ENCODE measurements at places on chromosomes 7 and 10.

GRCh38 chr10:33617381-33618080 is 283.1 kb upstream of the NRP1 start:
- no peak for DNase-seq

GRCh38 chr7:30700941-30701340 is 18.7 kb upstream of the CRHR2 start:
- no peak for DNase-seq

DNA sequence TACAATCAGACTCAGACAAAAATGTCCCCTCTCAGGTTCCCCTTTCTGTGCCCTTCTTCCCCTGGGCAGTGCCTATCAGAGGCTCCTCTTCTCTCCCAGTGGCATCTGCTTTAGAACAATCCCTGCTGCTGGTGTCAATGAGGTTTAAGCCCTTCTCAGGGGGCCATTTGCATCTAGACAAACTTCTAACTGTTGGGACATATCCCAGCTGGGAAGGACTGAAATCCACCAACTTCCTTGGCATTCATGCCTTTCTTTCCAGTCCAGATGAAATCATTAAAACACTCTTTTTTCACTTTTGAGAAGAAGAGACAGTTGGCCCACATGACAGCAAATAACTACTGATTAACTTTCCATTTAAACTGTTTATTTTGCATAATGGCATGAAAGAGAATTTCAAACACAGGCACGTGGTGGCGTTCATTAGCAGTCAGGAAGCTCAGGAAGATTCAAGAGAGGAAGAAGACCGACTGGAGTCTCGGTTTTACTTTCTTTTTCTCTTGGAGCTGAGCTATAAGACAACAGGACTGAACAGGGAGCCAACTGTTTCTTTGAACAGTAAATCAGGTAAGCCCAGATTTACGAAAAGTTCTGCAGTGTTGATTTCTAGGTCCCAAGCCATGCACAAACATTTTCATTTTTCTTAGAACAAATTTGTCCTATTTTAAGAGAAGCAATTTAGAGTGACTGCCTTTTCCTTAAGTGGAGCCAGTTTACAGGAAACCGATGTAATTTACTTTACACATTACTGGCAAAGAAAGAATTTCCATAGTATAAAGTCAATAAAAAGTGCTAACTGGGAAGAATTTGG is at the start of gene GIMAP2:
Gene GIMAP2, plus strand, starts transcription at position 488 of the 811 bp plus-strand sequence. CDS start 1,354 bp downstream, outside the sequence.
- DNase-seq, result peak; percentile 35

DNA sequence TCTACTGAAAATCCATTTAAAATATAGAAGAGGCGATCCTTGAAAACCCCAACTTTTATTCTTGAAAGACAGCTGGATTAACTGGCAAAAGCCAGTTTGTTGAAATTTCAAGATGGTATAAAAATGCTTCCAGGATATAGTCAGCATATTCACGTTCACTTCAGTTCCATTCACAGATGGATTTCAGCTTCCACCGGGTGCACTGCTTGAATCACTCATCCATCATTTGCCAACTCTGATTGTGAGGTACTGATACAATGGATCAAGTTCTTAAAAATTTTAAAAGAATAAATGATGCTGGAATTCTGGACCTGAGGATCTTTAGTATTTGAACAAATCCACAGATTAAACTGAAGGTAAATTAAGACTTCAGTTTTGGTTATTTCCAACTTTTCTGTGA is 2.4 kb downstream of the PURB start:
- no peak for DNase-seq

DNA sequence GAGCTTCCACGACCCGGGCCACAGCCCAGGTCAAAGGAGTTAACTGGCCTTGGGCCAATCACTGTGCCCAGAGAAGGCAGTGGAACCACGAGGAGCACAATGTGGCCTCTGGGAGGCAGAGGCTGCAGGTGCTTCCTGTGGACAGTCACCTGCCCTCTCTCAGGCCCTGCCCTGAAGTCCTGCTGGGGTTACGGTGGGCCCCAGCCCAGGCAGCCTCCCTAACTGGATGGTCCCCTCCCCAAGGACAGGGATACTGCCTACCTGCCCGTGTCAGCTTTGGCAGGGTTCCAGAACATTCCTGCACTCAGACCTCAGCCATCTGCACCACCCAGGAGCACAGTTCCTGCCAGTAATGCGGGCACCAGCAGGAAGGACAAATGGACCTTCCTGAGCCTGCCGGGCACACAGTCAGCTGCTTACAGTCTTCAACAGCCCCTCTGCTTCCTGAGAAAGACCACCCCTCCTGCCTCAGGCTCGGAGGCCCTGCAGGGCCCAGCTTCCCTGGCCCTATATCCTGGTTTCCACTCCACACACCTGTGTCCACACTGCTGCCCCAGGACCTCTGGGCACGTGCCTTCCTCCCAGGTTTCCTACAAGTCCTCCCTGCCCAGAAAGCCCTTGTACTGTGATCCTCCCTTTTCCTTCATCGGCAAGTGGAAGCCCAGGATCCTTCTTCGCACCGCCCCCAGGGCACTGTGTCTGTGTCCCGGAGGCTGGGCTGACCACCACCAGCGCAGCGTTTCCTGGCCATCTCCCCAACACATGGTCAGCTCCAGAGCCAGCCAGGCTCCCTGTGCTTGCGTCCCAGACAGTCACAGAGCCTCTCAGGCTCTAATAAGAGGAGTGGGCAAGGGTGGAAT is 23.3 kb downstream of the WDR86 start:
- DNase-seq, result peak; percentile 17

GRCh38 chr10:129024046-129024445 is 443.0 kb upstream of the MGMT start:
- DNase-seq, result no peak

DNA sequence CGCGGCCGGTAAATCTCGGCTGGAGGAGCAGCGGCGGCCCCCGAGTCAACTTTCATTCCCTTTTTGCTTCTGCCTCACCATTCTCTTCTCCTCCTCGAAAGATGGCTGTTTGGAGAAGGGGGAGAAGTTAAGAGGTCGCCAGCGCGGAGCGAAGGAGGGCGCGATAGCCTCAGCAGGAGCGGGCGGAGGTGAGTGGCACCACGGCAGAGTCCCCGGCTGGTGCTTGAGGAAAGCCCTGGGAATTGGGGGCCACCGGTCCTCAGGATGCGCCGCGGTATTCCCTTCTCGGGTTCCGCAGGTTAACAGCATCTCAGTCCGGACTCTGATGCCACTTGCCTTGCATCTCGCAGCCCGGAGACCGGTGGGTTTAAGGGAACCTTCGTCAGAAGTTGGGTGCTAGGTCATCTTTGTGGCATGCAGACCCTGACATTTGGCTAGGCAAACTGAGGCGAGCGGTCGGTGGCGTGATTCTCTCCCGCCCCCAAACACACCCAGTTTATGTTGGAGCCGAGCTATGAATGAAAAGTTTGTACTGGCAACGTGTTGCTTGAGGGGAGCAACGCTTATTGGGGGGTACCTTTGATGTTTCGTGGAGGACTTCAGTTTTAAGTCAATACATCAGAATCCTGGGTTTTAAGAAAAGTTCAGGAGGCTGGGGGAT is 59.5 kb upstream of the PRPS1L1 start:
- no peak for DNase-seq

DNA sequence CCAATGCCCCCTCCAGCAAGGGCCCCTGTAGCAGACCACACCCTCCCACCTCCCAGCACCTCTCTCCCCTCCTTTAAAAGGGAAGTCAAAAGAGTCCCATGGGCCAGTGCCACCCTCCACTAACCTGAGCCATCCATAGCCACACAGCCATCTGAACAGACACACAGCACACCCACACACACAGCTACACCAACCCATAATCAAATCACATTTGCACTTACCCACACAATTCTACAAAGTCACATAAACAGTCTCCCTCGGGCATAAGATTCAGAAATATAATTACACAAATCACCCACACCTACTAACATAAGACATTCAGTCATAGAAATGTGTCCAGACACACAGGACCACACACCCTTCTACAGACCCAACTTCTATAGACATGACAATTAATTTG is 96.3 kb downstream of the HIF1AN start:
- no peak for DNase-seq

DNA sequence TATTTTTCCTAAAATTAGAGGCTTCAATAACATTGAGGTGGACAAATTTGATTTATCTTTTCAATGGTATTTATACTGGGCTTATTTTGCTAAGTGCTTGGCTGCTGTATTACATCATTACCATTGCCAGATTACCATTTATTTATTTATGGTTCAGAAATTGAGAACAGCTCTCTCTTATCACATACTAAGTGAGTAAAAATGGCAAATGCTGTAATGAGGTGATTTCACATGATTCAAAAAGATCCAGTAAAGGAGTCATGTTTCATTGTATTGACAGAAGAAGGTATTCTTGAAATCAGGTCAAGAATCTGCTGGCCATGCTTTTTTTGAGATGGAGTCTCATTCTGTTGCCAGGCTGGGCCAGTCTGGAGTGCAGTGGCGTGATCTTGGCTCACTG is 322.6 kb downstream of the KIF20B start:
- DNase-seq, result no peak

DNA sequence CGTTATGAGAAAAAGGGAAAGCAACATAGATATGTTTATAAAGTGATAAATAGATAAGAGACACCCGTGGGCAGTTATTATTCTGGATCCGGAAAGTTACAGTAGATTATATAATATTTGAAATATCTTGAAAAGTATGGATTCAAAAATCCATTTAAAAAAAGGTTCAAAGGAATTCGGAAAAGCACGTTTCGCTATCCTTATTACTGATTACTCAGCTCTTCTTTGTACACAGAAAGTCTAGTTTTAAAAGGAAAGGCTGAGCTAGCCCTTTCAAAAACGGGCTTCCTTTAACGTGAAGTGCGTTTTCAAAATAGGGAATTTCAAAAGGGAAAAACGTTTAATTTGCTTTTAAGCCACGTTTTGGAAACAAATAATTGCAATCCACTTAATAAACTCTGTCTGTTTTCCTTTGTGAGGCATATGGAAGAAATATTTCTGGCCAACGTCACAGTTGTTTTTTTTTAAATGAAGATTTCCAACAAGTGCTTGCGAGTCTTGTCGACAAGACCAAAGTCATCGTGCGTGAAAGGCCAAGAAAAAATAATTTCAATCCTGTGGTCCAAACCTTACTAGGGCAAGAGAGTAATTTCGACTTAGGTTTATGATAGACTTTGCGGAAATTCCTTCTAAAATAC is 2.2 kb upstream of the SKIDA1 start:
- no peak for DNase-seq

GRCh38 chr7:157597562-157597961 is 260.8 kb downstream of the DNAJB6 start:
- DNase-seq, result no peak

Measured in LNCaP clone FGC (cell line).